Urinary bladder (tissue), 4 donors: ENCODE measurements at places on chromosomes 12 and 14. TPM values are rescaled to one million over a fixed set of nuclear protein-coding genes. Genes with fewer than 3 reads are reported as not detected.

DNA sequence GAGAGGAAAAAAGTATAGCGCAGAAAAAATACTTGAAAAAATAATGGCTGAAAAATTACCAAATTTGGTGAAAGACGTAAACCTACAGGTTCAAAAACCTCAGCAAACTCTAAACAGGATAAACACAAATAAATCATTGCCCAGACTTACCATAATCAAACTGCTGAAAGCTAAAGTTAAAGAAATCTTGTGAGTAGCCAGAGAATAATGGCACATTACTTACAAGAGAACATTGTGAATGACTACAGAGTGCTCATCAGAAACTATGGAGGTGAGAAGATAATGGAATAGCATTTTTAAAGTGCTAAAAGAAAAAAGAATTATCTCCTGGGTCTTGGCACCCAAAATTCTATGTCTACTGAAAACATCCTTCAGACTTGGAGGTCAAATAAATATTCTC lies 36.0 kb downstream of the ATF1 start:
- DNase-seq = no peak

DNA sequence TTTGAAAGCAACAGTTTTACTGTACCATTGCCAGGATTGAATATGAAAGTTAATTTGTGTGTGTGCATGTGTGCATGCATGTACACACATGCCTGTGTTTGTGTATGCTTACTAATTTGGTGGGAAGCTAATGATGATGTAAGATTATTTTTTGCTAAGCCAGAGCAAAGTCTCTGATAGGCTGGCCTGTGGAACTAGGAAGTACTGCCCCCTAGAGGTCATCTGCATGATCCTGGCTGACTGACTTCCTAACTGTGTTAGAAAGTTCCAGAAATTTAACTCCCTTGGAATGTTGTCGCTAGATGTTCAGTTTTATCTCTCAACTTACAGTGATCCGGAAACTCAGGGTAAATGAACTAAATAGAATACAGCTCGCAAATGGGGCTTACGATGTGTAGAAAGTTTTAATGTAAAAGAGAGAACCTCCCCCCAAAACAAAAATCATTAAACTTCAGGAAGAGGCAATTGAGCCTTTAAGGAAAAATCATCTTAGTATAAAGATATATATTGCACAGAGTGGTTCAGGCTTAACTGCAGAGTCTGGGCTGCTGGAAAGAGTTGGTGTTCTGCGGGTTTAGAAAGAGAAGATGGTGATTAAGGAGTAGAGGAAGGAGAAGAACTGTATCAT lies 34.3 kb upstream of the SLC38A1 start:
- DNase-seq = no peak

DNA sequence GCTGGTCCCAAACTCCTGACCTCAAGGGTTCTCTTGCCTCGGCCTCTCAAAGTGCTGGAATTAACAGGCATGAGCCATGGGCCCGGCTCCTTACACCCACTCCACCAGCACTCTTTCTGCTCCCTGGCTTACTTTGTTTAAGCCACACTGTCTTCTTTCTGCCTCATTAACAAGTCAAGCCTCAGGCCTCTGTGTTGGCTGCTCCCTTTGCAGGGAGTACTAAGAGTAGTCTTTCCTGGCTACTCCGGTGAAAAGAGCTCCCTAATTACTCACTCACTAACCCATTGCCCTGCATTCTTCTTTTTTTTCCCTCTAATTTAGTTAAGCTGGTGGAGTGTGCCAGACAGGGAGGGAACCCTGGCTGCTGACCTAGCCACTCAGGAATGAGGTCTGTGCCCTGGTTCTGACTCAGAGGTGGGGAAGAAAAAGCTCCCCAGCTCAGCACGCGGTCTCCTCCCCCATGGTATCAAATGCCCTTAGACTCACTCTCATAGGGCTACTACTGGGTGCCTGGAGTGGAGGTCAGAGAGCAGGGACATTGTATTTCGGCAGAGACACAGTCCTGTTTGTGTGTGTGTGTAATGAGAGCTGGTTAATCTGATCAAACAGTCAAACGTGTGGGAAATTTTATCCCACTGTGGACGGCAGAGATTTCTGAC lies 19.8 kb downstream of the GALNT6 start:
- DNase-seq = peak; percentile 55

DNA sequence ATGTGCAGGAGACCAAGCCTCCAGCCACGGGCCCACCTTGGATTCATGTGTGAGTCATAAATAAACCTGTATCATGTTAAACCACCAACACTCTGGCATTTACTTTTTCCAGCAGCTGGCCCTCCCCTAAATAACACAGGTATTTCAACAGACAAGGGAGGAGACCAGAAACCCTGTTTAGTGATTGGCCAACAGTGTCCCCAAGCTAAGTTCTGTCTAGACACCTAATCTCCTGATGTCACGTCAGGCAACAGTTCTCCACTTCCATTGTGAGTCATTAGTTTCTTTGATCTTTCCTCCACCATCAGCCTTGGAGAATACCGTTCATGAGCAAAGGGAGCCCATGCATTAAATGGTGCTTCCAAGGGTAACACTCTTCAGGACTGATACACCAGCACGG lies 196.9 kb downstream of the TMEM132C start:
- DNase-seq = no peak

DNA sequence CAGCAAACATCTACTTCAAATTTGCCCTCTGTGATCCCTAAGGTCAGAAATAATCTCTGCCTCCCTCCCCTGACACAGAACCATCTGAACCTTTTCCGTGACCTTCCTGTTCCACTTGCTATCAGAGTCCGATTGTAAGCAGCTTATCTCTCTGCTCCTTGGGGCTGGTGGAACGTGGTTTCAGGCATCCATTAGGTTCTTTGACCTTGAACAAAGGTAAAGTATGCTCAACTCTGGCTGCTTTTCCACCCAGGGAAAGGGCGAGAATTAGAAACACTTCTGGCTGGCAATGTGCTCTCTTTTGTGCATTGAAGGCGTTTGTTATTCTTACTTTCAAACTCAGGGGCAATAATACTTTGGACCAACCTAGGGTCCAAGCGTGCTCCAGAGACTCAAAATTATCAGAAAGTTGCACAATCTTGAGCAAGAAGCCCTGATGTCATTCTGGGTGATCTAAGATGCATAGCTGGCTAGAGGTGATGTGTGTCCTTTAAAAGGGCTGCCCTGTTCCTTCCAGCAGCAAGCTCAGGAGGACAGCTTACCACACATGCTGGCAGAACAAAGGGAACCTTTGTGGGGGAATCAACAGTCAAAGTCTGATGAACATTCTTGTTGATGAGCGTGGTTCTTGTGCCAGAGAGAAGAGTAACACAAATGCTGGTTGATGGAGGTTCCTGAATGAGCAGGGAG lies 29.8 kb downstream of the ADGRD1 start:
- no peak for DNase-seq

DNA sequence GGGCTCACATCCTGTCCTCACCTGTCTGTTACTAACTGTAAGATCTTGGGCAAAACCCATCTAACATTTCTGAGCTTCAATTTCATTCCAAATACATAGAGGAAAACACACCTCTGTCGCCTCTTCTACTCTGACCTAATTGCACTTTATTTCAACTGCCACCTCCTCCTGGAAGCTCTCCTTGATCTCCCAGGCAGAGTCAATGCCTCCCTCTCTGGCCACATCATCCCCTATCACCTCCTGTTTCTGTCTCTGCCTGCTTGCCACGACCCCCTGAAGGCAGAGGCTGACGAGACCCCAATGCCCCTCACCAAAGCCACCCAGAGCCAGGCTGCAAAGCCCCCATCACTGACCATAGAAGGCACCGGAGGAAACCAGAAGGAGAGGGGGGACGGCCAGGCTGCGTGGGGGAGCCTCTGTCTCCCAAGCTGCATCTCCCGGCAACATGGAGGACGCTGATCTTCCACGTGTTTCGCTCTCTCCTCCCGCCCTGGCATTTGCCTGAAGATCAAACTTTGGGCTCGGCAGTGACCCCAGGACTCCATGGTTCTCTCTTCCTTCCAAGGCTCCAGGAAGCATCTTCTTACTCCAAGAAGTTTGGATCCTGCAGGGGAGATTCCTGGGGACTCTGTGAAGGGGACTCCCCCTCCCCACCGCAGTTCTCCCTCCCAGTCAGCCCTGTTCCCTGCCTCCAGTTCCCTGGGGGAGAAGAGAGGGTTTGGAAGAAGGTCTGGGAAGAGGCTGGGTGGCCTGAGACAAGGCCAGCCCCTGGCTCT lies 50.1 kb upstream of the BCL11B start:
- DNase-seq = no peak

DNA sequence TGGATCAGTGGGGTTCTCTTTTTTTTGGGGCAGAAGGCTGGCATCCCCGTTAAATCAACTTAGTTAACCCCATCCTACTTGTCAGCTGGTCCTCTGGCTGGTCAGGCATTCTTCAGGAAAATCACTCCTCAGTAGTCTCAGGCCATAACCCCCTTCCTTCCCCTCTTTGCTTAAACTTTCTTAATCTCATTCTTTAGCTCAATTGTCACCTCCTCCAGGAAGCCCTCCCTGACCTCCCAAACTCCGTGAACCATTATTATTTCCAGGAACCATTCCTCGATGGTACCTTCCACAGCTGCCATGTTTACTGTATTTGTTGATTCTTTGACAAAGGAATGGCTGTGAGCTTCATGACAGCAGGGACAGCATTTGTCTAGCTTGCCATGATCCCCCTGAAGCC lies 72.5 kb upstream of the FBXO21 start:
- no peak for DNase-seq

DNA sequence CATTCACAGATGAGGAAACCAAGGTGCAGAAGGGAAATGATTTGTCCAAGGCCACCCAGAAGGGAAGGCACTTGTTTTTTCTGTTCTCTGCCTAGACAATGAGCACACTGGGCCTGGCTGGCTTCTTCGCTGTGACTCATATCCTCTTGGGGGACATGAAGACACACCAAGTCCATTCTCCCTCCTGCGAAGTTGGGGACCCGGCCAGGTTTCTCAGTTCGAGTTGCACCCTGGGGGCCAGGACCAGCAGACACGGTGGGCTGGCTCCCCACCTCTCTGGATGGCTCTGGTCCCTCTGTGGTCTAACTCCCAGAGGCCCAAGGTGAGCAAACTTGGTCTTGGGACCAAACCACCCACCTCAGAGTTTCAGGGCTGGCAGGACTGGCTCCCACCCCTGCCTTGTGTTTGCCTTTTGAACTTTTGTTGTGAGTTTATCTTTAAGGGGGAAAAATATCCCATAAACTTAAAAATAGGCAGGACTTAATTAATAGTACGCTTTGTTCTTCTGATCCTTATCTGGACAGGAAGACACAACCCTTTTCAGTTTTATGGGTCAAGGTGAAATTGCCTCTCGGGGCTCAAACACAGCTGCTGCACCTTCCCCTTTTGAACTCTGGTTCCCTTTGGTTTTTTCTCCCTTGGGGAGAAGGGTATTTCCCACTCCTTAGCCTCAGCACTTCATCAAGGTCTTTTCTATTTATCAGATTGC lies 9.0 kb upstream of the MLEC start:
- no peak for DNase-seq

- no peak for DNase-seq
These were observed 69.0 kb upstream of the RERGL start for GRCh38 chr12:18158774-18159557.

- no peak for DNase-seq
These were observed 120.0 kb downstream of the PDE6H start for GRCh38 chr12:15092826-15093225.

GRCh38 chr12:67474934-67475620 lies 173.5 kb upstream of the DYRK2 start:
- DNase-seq = no peak

GRCh38 chr12:25397001-25397400 lies 146.3 kb upstream of the KRAS start:
- no peak for DNase-seq

- DNase-seq = no peak
These were observed 11.7 kb upstream of the RNASE10 start for GRCh38 chr14:20493634-20494033.

GRCh38 chr12:90250042-90250441 lies 541.4 kb upstream of the ATP2B1 start:
- no peak for DNase-seq

DNA sequence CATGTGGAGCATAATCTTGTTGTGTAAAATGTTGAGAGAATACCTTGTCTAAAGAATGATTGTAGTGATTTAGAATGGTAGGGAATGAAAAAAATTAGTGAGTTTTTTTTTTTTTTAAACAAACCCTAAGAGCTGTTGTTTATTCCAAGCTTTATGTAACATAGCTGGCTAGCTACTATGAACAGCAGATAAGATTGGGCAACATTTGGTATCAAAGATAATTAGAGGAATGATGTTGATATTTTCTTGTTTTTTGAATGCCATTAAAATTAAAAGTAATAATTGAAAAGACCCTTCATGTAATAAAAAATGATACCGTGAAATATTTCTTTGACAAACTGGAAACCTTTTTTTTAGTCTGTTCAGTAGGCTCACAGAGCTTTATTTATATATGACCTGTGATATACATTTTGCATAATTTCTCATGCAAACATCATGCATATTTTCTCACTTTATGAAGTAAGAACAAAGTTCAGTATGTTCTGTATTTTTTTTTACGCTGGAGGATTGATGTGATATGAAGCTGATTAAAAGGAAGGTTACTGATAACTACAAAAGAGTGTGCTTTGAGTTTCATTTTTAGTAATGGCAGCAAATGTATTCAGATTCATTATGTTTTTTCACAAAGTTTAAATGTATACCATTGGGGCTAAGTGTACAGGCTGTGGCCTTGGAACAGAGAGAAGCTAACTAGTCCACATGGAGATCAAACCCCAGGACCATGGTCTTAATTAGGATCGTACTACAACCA lies 8.1 kb downstream of the CPSF6 start:
- DNase-seq = no peak

- no peak for DNase-seq
These were observed 17.7 kb upstream of the CCDC91 start for GRCh38 chr12:28172434-28173030.

GRCh38 chr12:77214136-77214535 lies 148.8 kb upstream of the E2F7 start:
- DNase-seq = no peak

DNA sequence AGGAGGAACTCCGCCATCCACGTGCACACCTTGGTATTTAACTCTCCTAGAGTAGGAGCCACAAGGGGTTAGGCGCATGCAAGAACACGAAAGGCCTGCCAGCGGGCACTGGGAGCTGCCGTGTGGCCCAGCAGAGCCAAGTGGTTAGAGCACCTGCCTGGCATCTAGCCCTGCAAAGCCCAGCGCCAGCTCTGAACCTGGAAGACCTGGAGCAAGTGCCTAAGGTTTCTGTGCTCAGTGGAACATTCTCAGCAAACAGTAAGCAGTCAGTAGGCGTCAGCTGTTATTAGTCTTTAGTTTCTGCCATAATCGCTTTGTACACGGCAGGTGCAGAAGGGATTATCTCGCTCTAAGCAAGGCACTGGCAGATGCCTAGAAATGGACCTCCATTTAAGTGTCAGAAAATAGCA lies 55.4 kb downstream of the SETD3 start:
- DNase-seq = no peak

- DNase-seq = no peak
These were observed 2.0 kb downstream of the RAP1B start for GRCh38 chr12:68612697-68613096.

GRCh38 chr12:31822761-31823160 lies 93.9 kb upstream of the AMN1 start:
- no peak for DNase-seq

STAB2 gene
- total RNA-seq = 16.4 TPM

HOXC10 gene
- 1.6 TPM for total RNA-seq

HOTAIR gene
- total RNA-seq = 1.1 TPM

CABP1 gene
- 4.9 TPM for total RNA-seq

ARMH4 gene
- total RNA-seq = 39.9 TPM

GSG1 gene
- 1.1 TPM for total RNA-seq

GALNT9 gene
- total RNA-seq = 2.4 TPM

MYO1H gene
- not detected for total RNA-seq

TSPAN19 gene
- total RNA-seq = not detected

RND1 gene
- total RNA-seq = 0.53 TPM

NRIP2 gene
- total RNA-seq = 1.7 TPM

PRIM1 gene
- total RNA-seq = 23.2 TPM

TRIM9 gene
- total RNA-seq = 1.1 TPM

FOXG1 gene
- not detected for total RNA-seq

PHC1 gene
- total RNA-seq = 42.3 TPM

LMNTD1 gene
- 2.3 TPM for total RNA-seq
